ENCODE measurements at places on chromosomes 7 and 10. TPM values are rescaled to one million over a fixed set of nuclear protein-coding genes. Genes with fewer than 3 reads are reported as not detected.
A peak's percentile ranks its signal among the peaks of the same experiment; 100 is the strongest.

LRRC61 gene
- total RNA-seq: not detected

GNG11 gene
- total RNA-seq: 25.9 TPM

DNA sequence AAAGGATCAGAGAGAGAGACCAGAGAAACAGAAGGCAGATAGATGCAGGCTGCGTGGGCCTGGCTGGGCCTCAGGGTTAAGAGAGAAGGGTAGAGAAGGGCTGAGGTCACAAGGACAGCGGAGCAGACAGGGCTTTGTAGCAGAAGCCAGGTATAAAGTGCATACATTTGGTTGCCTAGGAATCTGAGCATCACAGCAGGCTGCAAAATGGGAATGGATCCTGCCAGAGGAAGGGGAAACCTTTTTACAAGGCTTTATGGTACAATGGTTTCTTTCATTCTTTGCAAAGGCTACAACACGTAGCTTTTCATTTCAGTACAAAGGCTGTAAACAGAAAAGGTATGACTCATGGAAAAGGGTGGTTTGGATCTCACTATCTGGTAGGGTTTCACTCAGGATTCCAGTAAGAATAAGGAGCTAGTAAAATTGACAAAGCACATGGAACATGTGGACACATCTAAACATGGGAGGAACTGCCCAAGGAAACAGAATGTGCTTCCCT lies 275.1 kb downstream of the DOCK4 start:
- DNase-seq: peak; percentile 17

DNA sequence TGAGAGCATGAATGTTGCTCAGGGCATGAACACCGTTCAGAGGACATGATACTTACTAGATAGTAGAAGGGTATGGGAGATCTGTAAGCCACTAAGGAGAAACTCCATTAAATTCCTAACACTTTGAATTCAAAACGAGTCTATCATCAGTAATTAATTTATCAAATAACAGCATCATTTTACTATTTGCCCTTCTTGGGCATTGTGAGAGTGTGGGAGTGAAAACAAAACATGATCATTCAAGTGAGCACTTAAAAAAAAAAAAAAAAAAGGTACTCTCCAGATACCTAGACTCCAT lies 20.5 kb upstream of the ASB15 start:
- no peak for DNase-seq

Measured in GM23248 (cell line).